CD4-positive, alpha-beta T cell treated with Interleukin-12 subunit alpha and Interleukin-12 subunit beta, for 1 hour (primary cell): ENCODE measurements at places on chromosomes 2 and 18.

GRCh38 chr2:105744091-105744908, 412 bp upstream of the NCK2 start:
- peak; percentile 76 for DNase-seq

GRCh38 chr2:149921911-149922616, 334.5 kb upstream of the MMADHC start:
- no peak for DNase-seq

- no peak for DNase-seq
Observed at GRCh38 chr18:76456018-76456750, 38.9 kb downstream of the ZNF516 start.

GRCh38 chr2:98771264-98771663, 40.3 kb upstream of the MGAT4A start:
- no peak for DNase-seq

- no peak for DNase-seq
Observed at GRCh38 chr2:98480598-98480997, 35.9 kb downstream of the INPP4A start.

GRCh38 chr2:144886862-144887261, 366.9 kb upstream of the ZEB2 start:
- no peak for DNase-seq

- DNase-seq, result no peak
Observed at GRCh38 chr2:173631127-173631460, 276.4 kb downstream of the CDCA7 start.

DNA sequence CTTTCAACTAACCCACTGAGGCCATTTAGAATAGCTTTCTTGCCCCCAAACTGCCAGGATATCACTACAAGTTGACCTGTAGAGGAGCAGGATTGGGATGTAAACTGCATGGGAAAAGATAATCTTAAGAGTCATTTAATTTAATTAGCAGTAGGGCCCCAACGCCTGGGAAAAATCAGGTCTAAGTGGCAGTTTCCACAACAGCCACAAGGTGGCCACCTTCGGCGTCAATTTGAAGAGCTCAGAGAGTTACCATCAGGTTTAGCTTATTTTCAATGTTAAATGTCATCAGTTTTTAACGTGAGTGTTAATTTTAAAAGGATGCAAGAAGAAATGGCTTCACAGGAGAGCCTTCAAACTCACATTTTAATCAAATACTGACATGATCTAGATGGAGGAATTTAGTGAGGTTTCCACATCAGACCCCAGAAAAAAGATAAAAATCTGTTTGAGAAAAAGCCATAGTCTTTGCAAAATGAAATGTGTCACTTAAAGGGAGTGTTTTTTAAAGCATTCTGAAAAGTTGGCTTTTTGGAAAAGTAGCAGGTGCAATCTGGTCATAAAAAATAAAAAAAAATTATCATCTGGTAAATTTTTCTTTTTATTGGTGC, 77.3 kb upstream of the UPP2 start:
- peak; percentile 47 for DNase-seq

DNA sequence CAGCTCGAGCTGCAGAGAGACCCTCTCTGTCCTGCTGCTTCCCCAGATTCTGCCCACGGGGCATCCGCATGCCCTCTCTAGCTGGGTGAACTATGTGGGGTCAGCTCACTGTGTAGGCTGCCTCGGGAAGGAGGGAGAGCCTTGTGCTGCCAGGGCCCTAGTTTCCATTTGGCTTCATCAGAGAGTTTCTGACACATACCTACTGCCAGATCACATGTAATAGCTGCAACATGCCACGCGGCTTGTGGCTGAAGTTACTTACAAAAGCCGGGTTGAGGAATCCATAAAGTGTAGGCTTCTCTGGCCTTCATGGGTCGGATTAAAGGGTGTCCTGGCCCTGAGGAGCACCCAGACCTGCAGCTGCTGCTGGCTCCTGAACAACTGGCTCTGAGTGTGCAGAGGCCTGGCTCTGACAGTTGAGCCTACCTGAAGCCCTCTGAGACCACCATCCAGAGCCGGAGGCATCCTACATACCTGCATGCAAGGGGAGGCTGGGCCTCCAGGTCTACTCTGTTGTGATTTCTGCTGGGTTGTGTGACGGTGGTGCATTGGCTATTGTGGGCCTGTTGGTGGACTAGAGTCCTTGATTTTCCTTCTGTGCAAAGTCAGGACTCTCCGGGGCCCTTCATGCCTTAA, 130.0 kb downstream of the SH3RF3 start:
- DNase-seq, result no peak

DNA sequence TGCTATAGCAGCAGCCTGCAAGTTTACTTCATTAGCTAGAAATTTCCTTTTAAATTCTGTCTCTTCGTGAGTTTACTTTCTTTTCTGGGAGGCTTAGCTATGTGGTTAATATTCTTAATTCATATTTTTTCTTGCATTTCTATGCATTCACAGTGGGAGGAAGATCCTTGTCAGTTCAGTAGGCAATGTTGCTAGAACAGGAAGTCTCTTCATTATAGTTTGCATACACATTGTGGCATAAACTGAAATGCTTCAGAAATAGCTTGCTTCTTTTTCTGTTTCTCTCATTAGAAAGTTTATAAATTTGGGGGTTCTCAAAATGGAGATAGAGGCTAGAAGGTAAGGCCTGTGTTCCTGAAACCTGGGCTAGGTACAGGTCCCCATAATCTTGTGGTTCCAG, 8.1 kb upstream of the ARHGAP15 start:
- DNase-seq, result no peak

DNA sequence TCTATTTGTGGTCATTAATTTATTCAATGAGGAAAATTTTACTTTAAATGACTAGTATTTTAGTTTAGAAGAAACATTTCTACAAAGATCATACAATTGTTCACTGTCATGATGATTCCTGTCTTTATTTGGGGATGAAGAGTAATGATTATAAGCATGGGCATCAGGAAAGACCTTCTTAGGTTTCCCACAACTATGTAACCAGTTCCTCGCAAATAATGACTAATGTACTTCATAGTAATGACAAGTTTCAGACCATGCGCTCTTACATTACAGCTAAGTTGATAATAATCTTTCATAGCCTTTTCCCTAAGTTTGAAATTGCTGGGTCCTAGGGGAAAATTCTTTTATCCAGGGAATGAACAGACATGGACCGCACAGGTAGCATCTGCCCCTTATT, 90.5 kb downstream of the MYO5B start:
- DNase-seq, result no peak

- DNase-seq, result no peak
Observed at GRCh38 chr2:152542337-152542994, 174.8 kb downstream of the PRPF40A start.

DNA sequence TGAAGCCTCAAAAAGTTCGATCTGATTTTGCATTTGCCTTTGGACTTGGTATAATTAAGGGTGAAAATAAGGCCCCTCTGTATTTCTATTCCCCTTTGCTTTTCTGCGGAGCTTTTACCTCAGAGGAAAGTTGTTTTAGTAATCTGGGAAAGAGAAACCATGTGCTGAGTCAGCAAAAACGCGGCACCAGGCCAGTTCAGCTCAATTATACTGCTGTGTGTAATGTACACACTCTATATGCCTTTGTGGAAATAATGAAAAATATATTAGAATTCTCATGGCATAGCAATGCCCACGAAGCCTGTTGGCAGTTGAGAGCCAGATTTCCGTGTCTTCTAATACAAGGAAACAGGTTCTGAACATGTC, 161.9 kb upstream of the SIX2 start:
- no peak for DNase-seq

DNA sequence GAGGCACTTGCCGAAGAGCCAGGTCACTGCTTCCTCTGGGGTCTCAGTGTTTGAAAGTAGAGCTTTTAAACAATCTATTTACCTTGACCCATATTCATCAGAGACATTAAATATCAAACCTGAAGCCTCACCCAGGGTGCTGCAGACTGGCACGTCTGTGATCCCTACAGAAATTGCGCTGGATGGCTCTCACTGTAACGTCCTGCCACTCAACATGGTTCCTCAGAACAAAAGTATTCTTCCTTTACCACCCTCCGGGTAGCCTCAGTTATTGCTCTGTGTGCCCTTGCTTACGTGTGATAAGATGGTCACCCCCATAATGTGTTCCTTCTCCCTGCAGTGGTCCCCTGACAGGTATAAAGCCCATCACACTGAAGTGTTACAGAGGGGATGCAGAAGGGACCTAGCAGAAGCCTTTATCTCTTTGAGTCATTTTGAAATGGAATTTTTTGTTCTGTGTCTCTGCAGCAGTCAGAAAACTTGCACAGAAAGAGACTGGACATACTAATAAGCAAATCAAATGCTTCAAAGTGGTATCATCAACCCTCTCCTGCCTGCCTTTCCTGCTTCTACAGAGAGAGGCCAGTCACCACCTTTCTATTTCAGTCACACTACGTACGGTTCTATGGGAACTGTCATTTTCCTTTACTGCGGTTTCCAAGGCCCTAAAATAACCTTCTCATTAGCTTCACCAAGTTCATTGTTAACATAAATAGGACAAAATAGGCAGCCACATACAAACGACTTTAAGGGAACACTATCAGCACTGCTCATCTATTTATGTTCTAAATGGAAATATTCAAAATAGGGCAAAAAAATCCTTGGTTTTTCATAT, 86.8 kb downstream of the METTL8 start:
- DNase-seq, result no peak

DNA sequence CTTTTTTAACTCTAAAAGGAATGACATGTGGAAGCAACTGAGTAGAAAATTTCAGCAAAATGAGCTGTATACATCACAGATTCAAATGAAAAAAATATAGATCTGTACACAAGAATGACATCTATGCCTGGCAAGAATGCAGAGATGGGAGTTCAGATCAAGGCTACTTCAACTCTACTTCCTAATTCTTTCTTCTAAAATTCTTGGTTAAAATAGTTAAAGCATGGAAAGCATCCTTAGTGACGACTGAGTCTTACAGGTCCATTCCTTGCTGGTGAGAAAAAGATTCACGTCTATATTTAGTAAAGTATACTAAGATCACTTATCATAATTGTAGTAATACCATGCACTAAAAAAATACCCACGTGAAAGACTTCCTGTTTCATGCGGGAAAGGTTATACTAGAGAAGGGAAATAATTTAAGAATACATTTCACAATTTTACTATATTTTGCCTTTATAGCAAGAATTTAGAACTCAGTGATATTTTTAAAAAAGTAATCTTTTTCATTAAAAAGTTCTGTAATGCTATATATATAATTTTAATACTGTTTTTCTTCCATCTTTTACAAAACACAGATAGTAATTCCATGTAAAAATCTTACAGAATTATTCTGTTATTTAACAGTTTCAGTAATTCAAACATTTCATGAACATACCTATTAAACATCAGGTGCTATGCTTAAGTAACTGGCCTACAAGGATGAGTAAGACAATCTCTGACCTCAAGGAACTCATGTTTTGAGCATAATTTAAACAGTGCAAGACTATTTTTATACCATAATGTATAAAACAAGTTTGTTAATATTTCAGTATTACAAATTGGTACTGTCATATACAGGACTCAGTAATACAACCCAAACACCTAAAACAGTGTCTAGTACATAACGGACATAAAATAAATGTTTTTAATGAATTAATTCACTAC, 159.6 kb downstream of the BAZ2B start:
- no peak for DNase-seq

DNA sequence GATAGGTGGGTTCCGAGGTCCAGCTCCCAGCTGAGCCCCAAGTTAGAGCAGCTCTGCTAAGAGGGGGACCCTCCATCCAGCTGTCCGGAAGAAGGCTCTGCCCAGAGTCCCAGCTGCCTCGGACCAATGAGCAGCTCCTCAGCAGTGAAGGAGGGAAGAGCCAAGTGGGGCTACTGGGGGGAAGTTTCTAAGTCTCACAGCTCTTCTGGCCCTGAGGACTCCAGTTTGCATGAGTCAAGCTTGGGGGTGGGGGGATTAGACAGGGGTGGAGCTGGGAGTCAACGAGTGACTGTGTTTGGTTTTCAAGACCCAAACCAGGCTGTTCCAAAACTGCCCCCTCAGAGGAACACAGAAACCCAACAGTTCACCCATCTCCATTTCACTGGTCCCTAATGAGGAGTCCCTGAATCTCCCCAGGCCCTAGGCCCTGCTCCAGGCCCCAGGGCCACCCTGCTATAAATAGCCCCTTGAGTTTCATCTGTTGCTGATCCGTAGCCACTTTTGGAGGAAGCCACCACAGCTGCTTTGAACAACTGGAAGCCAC, 100.9 kb downstream of the TNS1 start:
- DNase-seq, result no peak
